ENCODE measurements at places on chromosomes 5 and 9. TPM values are rescaled to one million over a fixed set of nuclear protein-coding genes. Genes with fewer than 3 reads are reported as not detected.

DNA sequence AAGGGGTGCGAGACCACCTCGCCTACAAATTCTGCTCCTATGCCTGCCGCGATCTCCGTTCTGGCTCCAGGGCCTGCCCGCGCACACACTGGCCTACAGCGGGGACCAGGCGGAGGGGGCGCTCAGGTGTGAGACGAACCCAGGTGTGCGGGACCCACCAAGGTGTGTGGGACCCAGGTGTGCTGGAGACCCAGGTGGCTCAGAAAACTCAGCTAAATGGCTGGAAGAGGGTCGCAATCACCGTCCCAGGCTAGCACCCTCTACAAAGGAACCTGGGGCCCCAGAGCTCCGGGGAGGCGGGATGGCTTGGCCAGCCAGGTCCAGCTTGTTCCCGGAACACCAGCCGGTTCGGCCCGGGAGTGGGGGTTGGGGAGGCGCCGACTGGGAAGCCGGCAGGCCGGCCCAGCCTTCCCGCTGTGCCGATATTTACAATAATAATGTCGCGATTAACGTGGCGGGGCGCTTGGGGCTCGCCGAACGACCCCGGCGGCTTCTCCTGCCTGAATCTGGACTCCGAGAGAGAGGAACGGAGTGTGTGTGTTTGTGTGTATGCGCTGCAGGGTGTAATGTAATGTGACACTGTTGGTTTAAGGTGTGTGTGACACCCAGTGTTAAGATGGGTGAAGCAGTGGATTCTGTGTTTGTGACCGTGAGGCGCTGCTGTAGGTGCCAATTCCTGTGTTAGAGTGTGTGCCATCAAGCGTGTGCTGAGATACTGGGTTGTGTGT is 1.4 kb downstream of the PCDH1 start:
- no peak for DNase-seq

- no peak for DNase-seq
Measured at GRCh38 chr9:8223861-8224260, 424.3 kb upstream of the DMAC1 start.

- DNase-seq: no peak
Measured at GRCh38 chr9:21750021-21750735, 52.3 kb upstream of the MTAP start.

DNA sequence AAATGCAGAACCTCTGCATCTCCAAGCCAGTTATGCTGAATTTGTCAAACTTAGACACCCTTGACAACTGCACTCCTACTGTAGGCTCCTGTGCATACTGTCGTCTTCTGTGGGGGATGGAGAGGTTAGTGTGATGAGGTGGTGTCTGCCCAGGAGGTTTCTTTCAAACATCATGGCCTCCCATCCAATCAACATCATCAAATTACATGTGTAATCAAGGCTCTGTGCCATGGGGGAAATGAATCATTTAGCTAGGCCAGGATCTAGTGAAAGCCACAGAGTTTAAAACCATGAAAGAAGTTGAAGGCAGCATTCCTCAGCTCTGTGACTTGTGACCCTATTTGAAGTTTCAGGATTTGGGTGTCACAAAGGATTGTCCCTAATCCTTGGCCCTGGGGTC is 240.6 kb downstream of the MARCHF11 start:
- DNase-seq: no peak

The TMC1 gene
- total RNA-seq: not detected

- no peak for DNase-seq
Measured at GRCh38 chr5:1003296-1003937, 5.2 kb upstream of the NKD2 start.

The POU5F2 gene
- 0.30 TPM for total RNA-seq

DNA sequence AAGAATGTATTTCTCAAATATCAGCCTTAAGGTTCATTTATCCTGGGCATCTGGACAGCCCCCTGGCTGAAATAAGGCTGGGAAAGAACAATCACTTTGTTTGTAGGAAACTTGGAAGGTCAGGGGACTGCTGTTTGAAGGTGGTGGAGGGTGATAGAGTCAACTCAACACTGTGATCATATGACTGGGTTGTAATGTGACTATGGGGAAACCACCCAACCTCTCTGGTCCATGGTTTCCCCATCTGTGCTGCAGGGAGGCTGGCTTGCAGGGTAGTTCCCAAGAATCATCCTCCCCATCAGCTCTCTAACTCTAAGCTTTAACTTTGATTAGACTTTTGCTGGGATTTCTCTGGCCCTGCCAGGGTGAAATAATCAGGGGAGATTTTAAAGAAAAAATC is 10.0 kb downstream of the INSYN2B start:
- DNase-seq: no peak

The PDE8B gene
- total RNA-seq: 0.69 TPM

The ITK gene
- 0.99 TPM for total RNA-seq

GRCh38 chr5:138459311-138459933 is 5.9 kb upstream of the EGR1 start:
- DNase-seq: peak; percentile 46

GRCh38 chr9:76322810-76323209 is 71.4 kb downstream of the RFK start:
- no peak for DNase-seq

The ARHGEF37 gene
- total RNA-seq: 32.8 TPM

DNA sequence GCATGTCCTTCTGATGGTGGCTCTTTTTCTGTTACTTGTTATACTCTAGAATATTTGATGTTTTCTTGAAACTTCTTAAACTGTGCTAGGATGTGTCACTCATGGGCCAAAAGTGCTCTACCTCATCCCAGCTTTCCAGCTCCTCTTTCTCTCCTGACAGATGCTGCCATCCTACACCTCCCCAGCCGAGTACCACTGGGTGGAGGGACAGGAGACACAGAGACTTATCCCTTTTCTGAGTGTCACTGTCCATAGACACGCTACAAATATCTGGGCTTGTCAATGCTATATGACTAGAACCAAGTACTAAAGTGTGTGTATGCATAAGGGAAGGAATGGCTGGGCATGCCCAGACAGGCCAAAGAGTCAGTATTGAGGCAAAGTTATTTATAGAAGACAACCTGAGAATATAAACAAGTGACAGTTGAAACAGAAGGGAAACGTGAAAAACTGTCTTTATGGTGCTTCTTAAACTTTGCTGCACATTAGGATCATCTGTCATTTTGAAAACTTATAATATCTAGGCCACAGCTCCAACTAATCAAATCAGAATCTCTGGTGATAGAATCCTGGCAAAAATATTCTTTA is 188.0 kb downstream of the CARTPT start:
- DNase-seq: no peak

- DNase-seq: no peak
Measured at GRCh38 chr5:7420510-7421280, 24.8 kb downstream of the ADCY2 start.

DNA sequence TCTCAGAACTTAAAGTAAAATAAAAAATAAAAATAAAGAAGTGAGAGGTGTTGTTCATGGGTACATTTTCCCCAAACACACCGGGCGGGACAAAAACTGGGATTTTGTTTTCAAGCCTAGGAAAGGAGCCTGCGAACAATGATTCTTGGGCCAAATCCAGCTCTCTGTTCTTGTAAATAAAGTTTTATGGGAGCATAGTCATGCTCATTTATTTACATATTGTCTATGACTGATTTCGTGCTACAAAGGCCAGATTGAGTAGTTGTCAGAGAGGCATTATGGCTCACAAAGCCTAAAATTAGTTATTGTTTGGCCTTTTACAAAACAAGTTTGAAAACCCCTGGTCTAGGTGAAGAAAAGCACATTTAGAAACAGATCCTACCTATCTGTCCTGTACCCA is 821.0 kb upstream of the GRAMD2B start:
- DNase-seq: no peak

GRCh38 chr5:58412932-58413331 is 47.0 kb downstream of the PLK2 start:
- no peak for DNase-seq

The CCDC192 gene
- total RNA-seq: not detected

DNA sequence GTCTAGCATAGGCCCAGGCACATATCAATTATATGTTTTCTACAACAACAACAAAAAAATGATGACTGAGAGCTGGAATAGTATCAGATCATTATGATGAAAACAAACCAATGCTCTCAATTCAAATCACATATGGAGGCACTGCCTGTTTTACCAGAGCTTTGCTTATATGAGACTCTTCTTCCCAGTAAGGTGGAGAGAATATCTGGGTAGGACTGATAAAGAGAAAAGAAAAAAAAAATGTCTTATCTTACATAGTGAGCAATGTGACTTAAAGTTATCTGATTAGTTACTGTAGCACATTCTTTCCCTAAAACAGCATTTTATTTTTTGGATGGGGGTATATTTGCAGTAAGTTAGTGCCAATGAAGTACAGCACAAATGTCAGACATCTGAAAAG is 154.8 kb downstream of the RAB3C start:
- no peak for DNase-seq

The TRAPPC13 gene
- total RNA-seq: 23.0 TPM

The SHISAL2B gene
- not detected for total RNA-seq

GRCh38 chr9:29659736-29660135 is 2086.5 kb upstream of the C9orf72 start:
- DNase-seq: no peak

The SLC46A2 gene
- not detected for total RNA-seq

DNA sequence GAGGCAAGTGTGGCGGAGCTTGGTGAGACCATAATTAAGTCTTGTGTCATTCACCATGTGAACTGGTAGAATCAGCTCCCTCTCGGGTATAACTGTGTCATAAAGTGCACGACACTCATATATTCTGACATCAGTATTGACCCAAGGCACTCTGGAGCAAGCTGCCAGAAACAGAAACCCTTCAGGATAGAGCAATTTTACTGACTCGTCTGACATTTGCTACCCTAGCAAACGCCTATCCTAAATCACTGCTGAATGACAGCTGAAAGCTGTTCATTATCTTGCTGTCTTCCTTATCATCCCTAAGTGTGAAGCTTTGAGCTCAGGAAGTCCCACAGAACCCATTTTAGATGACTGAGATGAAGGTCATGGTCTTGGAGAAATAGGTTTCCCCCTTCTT is 27.8 kb downstream of the PTCH1 start:
- no peak for DNase-seq
